NCI-H446 treated with DMSO at 0.1 percent for 48 hours (cell line): ENCODE measurements at places on chromosomes 2 and 18.

DNA sequence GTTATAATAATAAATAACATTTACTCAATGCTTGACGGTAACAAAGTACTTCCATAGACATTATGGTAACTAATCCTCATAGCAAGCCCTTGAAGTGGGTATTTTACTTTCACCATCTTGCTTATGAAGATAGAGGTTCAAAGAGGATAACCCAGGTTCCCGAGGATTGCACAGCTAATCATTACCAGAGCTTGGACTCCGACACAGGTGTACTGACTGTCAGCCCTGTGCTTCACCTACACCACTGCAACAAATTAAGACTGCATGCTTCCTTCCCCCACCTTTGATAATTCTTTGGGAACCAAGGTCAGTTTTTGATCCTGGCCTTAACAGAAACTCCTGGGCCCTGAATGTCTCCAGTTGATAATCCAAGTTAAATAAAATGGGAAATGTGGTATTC lies 48.9 kb downstream of the FAM98A start:
- no peak for DNase-seq

GRCh38 chr18:62088156-62088555 lies 98.7 kb downstream of the PIGN start:
- no peak for DNase-seq

DNA sequence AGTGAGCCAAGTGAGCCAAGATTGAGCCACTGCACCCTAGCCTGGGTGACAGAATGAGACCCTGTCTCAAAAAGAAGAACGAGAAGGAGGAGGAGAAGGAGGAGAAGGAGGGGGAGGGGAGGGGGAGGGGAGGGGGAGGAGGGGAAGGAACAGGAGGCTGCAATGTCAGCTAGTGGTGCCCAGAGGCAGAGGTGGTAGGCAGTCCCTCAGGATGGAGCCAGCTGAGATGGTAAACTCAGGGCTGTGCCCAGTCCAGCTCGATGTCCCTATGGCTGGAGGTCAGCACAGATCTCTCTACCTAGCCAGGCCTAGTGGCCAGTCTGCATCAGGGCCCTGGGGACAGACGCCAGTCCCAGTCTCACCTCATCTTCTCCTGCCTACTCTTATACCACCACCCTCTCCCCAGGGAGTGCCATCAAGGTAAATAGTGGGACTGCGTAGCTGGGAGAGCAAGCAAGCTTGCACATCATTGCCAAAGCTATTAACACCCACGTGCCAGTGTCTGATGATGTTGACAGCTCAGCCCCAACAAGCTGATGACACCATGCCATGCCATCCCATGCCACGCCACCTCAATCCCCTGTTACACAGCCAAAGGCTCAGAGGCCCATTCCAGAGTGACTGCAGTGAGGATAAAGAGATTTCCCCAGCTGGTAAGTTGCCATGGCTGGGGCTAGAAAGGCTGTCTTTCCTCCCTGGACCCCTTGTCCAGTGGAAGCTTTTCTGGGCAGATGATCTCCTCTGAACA lies 7.6 kb upstream of the PLB1 start:
- no peak for DNase-seq

DNA sequence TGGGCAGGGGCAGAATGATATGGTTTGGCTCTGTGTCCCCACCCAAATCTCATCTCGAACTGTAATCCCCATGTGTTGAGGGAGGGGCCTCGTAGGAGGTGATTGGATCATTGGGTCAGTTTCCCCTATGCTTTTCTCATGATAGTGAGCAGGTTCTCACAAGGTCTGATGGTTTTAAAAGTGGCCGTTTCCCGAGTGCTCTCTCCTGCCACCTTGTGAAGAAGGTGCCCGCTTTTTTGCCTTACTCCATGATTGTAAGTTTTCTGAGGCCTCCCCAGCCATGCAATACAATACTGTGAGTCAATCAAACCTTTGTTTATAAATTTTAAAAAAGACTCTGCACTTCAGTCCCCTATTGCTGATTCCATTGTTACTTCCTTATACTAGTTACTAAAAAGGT lies 82.9 kb upstream of the CDKL4 start:
- no peak for DNase-seq

- DNase-seq, result no peak
Observed at GRCh38 chr2:201073071-201073470, 1.3 kb downstream of the NDUFB3 start.
